ENCODE measurements at places on chromosomes 12 and 14.

DNA sequence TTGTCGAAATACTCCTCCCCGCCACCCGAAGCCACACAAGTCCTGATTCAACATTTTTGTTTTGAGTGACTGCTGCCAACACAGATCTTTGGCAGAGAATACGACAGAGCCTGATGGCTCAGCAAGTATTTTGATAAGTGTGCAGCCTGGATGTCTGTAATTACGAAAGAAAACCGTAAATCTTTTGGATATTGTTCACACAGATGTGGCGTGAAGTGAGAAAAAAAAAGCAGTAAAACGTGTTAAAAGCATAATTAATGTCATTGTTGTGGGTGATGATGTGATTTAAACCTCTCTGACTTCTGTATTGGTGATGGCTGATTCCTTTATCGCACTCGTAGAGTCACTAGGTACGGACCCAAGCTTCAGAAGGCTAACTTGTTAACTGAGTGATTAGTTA, 98.7 kb downstream of the PHETA1 start:
- DNase-seq, result no peak

- DNase-seq, result peak; percentile 62
Observed at GRCh38 chr14:22994762-22995275, 12.5 kb upstream of the AJUBA start.

DNA sequence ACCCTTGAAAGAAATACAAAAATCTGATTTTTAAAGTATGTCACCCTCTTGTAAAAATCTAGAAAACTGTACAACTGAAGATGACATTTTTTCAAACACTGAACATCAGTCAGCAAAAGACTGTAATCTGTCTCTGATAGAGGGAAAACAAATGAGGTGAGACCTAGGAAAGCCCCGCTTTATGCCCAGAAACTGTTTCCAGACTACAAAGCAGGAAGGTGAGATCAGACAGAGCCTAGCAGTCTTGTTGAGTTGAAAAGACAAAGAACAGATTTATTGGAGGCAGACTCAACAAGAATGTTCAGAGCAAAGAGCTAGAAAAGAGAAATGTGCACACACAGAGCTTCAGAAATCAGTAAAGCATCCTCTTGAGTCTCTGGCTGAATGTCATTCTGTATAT, 873.6 kb downstream of the LRFN5 start:
- no peak for DNase-seq

- DNase-seq, result no peak
Observed at GRCh38 chr12:7152818-7153217, 22.6 kb downstream of the CLSTN3 start.

GRCh38 chr12:6047249-6048237, 76.9 kb downstream of the VWF start:
- no peak for DNase-seq

- no peak for DNase-seq
Observed at GRCh38 chr12:124322271-124322998, 27.5 kb downstream of the RFLNA start.

- DNase-seq, result peak; percentile 97
Observed at GRCh38 chr12:26809611-26810285, 23.2 kb downstream of the ITPR2 start.

DNA sequence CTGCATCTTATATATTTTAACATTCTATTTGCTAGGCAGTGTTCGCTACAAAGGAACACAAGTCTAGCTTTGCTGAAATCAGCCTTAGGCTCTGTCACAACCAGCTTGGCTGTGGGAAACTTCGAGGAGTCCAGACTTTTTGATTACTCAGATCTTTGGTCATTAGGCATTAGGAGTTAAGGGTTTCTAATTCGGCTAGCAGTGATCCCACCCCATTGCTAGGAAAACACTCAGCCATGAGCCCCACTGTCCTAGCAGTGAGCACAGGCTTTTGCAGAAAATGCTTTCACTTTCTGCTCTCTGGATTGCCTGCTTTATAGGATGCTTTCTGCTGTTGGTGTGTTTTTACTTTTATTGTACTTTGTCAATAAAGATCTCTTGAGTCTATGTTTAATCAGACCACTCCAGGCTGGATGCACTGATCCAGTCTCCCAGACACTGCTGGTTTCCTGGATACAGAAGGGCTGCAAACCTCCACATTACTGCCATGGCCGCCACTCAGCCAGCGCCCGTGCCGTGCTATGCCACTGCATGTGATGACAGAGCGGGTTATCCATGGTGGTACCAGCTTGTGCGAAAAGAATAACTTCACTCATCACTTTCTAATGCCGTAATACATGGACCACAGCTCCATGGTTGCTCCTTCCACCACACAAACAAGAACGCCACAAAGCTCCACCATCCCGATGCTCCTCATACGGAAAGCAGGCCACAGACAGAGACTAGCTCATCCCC, 41.0 kb upstream of the PYGL start:
- peak; percentile 14 for DNase-seq
